ENCODE measurements at places on chromosomes 3 and 15.

DNA sequence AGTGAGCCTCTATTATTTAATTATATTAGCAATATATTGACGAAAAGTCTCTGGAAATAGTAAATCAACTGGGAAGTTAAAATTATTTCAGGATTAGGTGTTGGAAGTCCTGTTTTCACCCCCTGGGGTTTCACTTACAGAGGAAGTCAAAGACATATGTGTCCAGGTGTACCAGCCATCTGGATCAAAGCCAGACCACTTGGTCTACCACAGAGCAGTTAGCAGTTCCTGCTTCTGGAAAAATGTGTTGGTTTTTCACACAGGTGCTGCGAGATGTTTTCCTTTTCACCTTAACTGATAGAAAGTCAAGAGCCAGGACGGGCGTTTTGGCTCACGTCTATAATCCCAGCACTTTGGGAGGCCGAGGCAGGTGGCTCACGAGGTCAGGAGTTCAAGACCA is 13.1 kb downstream of the MME start:
- DNase-seq: no peak

- no peak for DNase-seq
Measured at GRCh38 chr15:94411846-94412245, 180.5 kb downstream of the MCTP2 start.

DNA sequence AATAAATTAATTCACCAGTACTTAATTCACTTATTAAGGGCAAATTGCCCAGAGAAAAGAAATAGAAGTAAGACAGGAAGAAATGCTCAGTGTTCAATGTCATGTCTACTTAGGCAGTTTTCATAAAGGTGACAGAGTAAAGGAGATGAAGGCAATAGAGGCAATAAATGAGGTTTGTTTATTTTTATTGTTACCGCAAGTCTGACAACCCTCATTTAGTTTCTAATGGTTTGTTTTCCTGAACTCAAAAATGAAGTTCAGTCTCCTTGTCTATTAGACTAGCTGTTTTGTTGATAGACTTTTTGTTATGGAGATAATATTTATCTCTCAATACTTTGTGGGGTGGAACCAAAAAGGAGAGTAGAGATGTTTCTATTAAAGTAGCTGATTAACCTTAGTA is 258.3 kb downstream of the C3orf38 start:
- no peak for DNase-seq

DNA sequence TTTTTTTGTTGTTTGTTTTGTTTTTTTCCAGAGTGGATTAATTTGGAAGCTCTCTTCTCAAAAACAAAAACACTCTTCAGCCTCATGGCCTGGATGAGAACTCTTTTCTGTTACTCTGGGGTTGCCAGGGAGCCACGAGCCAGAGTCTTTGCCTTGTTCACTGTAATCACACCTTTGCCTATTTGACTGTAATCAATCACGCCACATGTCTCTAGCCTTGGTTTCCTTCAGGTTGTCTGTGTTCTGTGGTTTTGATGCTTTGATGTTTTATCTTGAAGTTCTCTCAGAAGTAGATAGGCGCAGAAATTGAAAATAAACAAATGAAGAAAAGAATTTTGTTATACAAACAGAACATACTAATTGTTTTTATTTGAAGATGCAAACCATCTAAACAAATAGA is 62.3 kb upstream of the IGF1R start:
- no peak for DNase-seq

- no peak for DNase-seq
Measured at GRCh38 chr15:64857421-64857820, 15.7 kb downstream of the PLEKHO2 start.

DNA sequence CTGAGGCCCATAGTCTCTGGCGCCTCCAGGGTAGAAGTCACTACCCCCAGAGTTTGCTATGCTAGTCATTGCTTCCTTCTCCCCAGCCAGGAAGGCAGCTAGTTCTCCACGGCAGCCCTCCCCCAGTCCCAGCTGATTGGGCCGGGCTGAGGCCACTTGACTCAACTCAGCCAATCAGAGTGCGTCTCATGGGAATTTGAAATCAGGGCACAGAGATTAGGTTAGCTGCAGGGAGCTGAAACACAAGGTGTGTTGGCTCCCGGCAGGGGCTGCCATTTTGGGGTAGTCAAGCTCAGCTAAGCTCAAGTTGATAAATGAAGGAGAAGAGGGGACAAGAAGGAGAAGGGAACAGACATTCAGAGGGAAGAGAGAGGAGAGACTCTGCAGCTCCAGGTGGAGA is 32.8 kb downstream of the LINGO1 start:
- DNase-seq: no peak

DNA sequence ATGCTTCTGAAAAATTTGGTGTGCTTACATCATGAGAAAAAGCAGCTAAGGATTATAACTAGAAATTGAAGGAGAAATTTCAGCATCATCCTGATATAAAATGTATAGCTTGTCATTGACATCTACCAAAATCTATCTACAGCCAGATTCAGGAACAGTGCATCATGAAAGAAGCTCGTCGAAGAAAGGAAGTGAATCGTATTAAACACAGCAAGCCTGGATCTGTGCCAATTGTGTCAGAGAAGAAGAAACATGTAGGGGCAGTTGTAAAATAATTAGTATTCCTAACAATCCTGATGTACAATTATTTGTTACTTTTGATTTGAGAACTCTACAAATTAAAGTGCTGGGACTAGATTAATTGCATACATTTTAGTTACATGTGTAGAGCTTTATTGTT is 37.2 kb downstream of the AP4E1 start:
- DNase-seq: no peak

GRCh38 chr3:105518203-105518602 is 151.5 kb downstream of the ALCAM start:
- DNase-seq: no peak

- no peak for DNase-seq
Measured at GRCh38 chr15:89947385-89947784, 34.6 kb upstream of the ARPIN start.

DNA sequence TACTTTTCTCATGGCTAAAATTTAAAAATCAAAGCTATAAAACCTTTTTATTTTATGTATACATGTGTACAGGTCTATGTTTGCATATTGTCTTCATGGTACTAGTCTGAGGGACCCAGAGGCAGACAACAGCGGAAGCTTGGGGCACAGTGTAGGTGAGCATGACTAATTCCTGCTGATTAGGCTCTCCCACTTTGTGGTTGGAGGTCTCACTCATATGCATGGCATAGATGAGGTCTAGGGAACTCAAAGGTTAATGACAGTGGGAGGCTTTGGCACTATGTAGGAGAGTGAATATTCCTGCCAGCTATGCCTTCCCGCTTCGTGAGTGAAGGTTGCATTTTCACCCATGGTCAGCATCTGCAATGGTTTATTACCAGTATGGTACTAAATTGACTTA is 47.5 kb upstream of the AADACL2 start:
- DNase-seq: no peak

DNA sequence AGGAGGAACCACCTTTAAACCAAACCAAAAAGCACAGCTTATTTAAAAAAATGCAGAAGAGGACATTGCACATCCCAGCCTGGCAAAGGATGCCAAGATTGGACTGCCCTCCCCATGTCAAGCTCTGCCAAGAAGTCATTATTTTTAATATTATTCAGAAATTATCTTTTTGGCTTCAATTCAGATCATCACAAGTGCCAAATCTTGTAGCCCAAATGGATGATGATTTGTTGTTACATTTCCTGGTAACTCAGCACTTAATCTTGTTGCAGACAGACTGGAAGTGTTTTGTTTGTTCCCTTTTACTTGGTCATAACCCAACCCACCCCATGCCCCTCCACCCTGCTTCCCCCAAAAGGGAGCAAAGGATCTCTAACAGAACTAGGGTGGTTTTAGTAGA is 28.1 kb upstream of the LXN start:
- no peak for DNase-seq

DNA sequence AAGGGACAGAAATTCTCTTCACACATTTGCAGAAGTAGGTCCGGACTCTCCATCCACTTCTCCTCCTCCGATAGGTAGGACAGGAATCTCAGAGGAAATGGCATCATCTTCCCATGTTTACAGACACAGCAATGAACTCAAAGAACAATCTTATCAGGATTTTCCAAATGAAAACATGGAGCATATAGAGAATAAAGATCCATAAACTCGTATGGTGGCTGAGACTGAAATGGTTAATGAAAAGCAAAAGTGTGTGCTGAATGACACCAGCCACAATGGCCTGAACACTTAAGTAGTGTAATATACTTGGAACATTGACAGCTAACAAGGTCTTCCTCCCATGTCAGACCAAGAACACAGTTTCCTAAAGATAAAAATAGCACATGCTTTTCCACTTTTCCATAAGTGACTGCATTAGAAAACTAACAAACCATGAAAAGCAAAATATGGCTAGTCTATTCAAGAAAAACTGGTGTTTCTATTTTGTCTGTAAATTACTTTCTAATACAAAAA is 5.8 kb downstream of the CCRL2 start:
- no peak for DNase-seq

DNA sequence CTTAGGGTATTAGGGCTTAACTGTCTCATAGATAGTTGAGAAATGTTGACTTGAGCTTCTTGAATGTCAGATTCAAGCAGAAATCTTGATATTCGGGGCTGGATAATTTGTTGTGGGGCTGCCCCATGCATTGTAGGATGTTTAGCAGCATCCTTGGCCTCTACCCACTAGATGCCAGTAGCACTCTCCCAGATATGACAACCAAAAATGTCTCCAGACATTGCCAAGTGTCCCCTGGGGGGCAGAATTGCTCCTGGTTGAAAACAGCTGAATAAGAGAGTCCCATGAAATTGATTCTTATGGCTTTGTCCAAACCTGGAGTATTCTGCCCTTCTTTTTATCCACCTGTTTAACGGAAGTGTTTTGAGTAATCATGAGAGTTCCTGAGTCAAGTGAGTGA is 15.9 kb upstream of the LCMT2 start:
- DNase-seq: no peak

DNA sequence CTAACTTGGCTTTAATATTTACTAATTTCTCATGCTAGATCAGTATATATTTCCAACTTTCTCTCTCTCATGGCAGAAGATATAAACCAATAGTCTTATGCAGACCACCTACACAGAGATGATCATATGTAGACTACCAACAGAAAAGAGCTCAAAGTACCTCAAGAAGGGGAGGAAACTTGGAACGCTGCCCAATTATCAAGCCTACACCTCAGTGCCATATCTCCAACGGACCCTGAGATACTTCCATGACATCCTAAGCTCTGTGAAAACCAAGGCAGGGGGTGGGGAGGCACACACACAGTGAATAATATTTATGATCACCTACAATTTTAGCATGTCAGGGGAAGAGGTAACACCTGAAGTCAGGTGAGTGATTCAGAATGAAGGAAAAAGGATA is 100.6 kb downstream of the STAG1 start:
- no peak for DNase-seq

DNA sequence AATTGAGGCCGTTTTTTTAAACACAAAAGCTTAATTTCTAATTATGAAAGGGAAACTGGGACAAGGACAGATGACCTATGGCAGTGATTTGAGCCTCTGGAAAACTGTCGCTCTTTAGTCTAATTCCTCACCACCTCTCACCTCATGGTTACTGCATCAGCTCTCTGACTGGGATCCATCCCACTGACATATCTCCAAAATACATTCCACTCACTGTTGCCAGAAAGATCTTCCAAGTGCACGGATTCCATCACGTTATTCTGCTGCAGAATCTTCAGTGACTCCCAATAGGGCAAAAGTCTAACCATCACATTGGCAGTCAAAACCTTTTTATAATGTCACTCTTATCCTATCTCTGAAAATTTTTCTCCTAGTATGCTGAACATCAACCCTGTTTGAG is 132.3 kb upstream of the MB21D2 start:
- no peak for DNase-seq

GRCh38 chr3:67031986-67032385 is 33.9 kb downstream of the KBTBD8 start:
- no peak for DNase-seq

DNA sequence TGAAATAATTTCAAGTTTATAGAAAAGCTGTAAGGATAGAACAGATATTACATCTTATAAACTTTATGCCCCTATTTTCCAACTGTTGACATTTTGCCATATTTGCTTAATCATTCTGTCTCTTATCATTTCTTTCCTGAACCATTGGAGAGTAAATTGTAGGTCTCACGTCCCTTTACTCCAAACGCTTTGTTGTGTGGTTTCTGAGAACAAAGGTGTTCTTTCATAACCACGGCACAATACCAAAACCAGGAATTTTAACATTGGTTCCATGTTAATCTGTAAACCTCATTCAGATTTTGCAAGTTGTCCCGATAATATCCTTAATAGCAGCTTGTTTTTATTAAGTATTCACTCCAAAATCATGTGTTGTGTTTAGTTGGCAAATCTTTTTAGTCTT is 134.8 kb downstream of the AKAP13 start:
- no peak for DNase-seq

DNA sequence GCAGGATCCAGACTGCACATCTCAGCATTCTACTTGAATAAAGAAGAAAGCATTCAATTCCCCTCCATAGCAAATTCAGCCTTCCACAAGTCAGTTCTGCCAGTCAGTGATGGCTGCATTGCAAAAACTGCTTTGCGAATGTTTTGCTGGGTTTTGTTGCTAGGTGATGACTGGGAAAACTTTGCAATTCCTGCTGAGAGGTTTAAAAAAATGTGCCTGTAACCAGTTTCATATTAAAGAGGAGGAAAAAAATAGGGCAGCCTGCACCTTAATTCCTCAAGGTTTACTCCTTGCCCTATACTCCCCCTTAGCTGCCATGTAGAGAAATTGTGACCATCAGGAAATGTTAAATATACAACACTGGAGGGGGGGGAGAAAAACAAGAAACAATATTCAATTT is 225.6 kb upstream of the ATP11B start:
- DNase-seq: no peak

GRCh38 chr15:98681061-98681460 is 32.7 kb downstream of the IGF1R start:
- DNase-seq: no peak
